GM23338 (cell line): ENCODE measurements at places on chromosomes 16 and 17. TPM values are rescaled to one million over a fixed set of nuclear protein-coding genes. Genes with fewer than 3 reads are reported as not detected.
A peak's percentile ranks its signal among the peaks of the same experiment; 100 is the strongest.

Gene TOX3
- total RNA-seq: 13.7 and 15.6 TPM in 2 replicates

GRCh38 chr17:48577946-48578615 is at the start of gene HOXB4:
HOXB4 (minus strand) TSS chr17:48578350; CDS start chr17:48578319, 31 bp downstream.
- peak; percentile 85 for DNase-seq

Gene MILR1
- total RNA-seq: not detected in 2 replicates

DNA sequence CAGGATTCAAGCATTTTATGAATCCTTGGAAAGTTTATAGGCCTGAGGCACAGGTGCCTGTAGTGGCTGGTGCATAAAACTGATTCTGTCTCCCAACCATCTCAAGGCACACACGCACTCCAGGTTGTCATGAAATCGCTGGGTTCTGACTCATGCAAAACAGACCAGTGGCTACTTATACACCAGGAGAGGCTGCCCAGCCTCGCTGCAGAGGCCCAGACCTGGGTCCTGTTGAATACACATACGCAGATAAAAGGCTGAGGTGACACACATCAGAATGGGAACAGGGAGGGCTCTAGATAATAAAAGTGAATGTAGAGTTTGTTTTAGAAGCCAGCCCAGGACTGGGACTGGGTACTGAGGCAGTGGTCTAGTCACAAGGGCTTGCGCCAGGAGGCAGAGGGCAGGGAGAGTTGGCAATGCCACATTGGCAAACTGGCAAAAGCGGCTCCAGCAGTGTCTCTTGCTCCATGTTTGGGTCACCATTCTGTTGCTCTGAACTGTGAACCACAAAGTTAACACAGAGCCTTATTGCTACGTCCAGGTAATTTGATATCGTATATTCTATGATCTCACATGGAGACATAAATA is 13.6 kb downstream of the OR1D5 start:
- DNase-seq: no peak

GRCh38 chr16:15031179-15031578 is 24.7 kb downstream of the NTAN1 start:
- DNase-seq: no peak

- no peak for DNase-seq
Measured at GRCh38 chr17:60077672-60078519, 825 bp downstream of the HEATR6 start.

GRCh38 chr16:10067835-10068234 is 114.4 kb downstream of the GRIN2A start:
- no peak for DNase-seq

DNA sequence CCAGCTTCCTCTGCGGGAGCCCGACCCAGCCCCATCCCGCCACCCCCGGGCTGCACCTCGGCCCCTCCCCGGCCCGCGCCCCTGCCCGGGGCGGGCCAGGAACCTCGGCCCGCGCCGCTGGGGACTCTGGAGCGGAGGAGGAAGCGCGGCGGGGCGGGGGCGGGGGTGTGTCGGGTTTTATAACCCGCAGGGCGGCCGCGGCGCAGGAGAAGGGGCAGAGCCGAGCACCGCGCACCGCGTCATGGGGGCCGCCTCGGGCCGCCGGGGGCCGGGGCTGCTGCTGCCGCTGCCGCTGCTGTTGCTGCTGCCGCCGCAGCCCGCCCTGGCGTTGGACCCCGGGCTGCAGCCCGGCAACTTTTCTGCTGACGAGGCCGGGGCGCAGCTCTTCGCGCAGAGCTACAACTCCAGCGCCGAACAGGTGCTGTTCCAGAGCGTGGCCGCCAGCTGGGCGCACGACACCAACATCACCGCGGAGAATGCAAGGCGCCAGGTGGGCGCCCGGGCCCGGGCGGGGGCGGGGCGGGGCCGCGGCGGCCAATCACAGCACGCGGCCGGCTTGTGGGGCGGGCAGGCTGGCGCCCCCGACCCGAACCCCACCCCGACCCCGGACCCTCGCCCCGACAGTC is at the start of gene ACE:
ACE (plus strand) TSS at position 208 of the 626 bp plus-strand sequence; CDS start at position 242, 34 bp downstream.
- peak; percentile 85 for DNase-seq

DNA sequence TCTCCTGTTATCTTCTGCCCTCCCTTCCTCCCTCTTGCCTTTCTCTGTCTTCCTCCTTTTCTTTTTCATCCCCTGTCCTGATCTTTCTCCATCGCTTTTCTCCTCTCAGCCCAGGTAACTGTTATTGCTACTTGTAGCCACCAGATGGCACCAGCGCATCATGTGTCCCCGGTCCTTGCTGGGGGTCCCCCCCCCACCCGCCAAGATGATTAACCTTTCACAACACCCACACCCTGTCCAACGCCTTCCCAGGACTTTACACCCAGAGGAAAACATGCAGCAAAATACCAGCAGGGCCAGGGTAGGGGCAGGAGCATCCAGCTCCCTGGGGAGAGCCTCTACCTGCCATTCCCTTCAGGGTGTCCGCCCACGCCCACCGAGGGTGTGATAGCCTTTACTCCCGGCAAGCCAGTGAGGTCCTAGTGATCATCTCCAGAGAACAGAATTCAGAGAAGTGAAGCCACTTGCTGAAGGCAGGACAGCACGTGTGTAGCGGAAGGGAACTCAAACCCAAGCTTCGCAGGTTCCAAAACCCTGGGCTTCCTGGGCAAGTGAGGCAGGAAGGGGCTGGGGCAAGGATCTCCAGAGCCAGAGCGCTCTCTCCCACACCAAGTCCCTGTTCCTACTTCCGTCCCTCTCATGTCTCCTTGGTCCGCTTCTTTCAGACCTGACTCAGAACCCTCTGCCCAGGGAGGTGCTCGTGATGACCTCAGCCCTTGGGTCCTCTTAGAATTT is 13.4 kb upstream of the TAC4 start:
- peak; percentile 68 for DNase-seq

DNA sequence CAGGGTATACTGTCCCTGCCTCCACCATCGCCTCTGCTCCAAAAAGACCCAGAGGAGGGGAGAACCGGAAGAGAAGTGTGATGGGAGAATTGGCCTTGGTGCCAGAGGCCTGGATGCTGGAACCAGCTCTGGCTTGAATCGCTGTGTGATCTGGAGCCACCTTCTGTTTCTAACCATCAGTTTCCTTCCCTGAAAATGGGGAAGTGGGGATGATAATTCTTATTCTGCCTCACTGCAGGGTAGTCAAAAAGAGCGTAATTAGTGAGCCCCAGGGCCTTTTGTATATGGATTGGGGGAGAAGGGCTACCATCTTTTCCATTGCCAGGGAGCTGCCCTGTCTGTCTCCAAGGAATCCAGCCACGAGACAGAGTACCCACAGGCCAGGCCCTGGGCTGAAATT is 52.2 kb downstream of the CCT6B start:
- no peak for DNase-seq

Gene SLC35G3
- total RNA-seq: not detected in 2 replicates

- DNase-seq: peak; percentile 92
Measured at GRCh38 chr16:19907161-19907992, 22.7 kb upstream of the GPRC5B start.

DNA sequence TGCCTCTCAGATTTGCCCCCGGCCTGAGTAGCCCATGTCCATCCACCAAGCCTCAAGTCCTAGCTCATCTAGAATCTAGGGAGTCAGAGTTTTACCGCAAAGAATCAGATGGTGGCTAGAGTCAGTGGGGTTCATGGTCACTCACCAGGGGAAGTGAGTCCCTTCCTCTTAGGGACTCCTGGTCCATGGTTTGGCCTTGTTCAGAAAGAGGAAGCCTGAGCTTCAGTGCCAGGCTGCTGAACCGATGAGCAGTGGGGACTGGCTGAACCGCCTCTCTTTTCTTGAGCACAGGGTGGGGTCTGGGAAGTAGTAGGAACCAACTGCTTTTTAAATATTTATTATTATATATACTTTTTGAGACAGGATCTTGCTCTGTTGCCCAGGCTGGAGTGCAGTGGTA is 160.3 kb downstream of the NTN1 start:
- DNase-seq: no peak

- peak; percentile 93 for DNase-seq
Measured at GRCh38 chr16:69105501-69106361, at the start of gene HAS3. HAS3 (plus strand) TSS chr16:69105653; CDS start chr16:69109396, 3,743 bp downstream.

Gene PRAC1
- not detected in 2 replicates for total RNA-seq

Gene C1QTNF8
- not detected in 2 replicates for total RNA-seq

DNA sequence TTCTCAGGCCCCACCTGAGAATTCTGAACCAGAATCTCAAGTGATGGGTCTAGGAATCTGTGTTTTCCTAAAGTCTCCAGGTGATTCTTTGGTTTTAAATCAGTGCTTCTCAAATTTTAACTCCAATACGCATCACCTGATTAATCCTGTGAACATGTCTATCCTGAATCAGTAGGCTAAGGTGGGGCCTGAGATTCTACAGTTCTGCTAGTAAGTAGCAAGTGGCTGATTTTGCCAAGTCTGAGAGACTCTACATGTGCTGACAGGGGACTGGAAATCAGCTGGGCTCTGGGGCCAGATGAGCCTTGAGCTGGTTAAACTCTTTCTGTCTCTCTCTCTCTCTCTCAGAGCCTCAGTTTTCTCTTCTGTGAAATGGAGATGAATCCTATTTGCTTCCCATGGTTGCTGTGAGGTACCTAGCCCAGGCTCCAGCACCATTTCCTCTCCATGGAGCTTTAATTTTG is 9.0 kb downstream of the CCR7 start:
- DNase-seq: no peak

Gene HCRT
- total RNA-seq: not detected in 2 replicates

DNA sequence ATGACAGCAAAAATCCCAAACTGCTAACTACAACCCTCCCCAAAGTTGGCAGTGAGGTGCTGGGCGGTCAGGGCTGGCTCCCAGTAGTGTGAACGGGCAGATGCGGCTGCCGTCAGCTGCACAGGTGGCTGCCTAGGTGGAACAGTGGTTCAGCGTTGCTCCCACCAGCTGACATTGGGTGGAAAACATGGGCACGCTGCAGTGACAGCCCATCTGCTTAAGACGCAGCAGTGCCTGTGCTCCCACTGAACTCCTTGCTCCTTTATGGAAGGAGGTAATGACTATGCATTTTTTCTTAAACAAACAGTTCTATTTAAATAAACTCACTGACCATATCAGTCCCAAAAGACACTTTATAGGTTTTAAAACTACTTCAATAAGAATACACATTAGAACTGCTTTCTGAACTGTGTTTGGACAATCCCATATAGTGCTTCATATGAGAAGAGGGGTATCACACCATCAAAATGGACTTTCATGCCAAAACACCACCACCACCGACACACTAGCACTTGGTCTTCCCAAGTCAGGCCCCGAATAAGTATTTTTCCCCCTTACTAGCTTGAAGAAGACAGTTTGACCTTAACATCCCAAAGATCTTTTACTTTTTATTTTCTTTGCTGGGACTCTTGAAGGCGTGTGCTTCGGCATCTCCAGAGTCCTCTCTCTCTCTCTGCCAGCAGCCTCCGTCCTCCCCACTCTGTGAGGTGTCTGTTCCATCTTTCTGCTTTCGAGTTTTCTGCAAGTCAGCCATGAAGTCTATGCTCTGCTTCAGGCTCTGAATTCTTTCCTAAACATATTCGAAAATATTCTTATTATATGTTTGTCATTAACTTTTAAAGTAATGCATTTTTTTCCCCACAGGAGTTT is 34.4 kb downstream of the BRD7 start:
- no peak for DNase-seq

Gene HSD3B7
- total RNA-seq: 6.4 and 12.2 TPM in 2 replicates

Gene CA7
- 2.5 and 2.8 TPM in 2 replicates for total RNA-seq

DNA sequence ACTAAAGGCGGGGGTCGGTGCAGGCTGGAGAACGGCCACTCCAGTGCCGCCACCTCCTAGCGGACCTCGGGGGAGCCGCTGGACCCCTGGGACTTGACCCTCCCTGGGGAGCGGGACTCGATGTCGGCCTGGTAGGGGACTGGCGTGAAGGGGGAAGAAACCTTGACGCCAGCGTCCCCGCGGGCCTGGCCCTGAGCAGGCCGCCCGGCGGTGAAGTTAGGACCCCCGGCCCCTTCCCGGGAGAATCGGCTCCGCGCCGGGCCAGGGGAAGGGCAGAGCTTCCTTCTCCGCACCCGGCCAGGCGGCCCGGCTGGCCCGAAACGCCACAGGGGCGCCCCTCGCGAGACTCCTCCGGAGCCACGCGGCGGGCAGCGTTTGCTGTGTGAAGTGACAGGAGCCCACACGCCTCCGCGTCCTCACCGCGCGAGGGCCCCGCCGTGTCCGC is 389 bp downstream of the DUS1L start:
- peak; percentile 20 for DNase-seq

Gene ST6GALNAC1
- not detected in 2 replicates for total RNA-seq

DNA sequence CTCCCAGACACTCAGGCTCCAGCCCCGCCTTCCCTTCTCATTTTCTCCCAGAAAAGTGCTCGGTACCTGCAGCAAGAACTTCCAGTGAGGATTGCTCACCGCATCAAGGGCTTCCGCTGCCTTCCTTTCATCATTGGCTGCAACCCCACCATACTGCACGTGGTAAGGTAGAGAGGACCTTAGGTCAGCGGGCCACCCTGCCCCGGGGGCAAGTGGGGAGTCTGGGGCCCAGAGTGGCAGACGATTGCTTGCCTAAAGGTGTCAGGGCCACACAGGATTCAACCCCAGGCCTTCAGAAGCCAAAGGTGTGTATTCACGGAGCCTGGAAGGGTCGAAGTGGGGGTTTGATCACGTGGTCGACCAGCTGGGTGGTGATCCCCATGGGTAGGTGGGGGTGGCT is 1.4 kb downstream of the BCKDK start:
- DNase-seq: no peak

- DNase-seq: peak; percentile 91
Measured at GRCh38 chr16:4116325-4117249, at the start of gene ADCY9. ADCY9 (minus strand) TSS chr16:4116442; CDS start chr16:4115442, 1,000 bp downstream.

Gene CTRB1
- not detected in 2 replicates for total RNA-seq

Gene TPSG1
- total RNA-seq: not detected in 2 replicates

Gene ZNF652
- total RNA-seq: 50.1 and 54.5 TPM in 2 replicates

DNA sequence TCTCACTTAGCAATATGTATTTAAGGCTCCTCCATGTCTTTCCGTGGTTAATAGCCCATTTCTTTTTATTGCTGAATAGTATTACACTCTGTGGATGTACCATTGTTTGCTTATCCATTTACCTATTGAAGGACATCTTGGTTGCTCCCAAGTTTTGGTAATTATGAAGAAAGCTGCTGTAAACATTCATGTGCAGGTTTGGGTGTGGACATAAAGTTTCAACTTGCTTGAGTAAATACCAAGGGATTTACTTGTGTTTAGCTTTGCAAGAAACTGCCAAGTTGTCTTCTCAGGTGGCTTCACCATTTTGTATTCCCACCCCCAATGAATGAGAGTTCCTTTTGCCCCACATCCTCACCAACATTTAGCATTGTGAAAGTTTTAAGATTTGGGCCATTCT is 9.5 kb downstream of the LRRC36 start:
- DNase-seq: no peak
